HuH-7.5 (cell line): ENCODE measurements at places on chromosomes 12 and 14.
A peak's percentile ranks its signal among the peaks of the same experiment; 100 is the strongest.

DNA sequence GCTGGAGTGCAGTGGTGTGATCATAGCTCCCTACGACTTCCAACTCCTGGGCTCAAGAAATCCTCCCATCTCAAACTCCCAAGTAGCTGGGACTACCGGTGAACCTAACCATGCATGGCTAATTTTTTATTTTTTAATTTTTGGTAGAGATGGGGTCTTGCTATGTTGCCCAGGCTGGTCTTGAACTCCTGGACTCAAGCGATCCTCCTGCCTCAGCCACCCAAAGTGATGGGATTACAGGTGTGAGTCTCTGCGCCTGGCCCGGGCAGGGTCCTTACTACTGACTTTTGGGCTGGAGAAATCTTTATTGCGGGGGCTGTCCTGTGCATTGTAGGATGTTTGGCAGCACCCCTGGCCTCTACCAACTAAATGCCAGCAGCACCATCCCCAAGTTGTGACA lies 44.4 kb upstream of the MED13L start:
- DNase-seq = no peak

GRCh38 chr14:53772936-53773335 lies 183.7 kb downstream of the BMP4 start:
- no peak for DNase-seq

- peak; percentile 45 for DNase-seq
These were observed 40.6 kb downstream of the SPRING1 start for GRCh38 chr12:116697305-116697704.

DNA sequence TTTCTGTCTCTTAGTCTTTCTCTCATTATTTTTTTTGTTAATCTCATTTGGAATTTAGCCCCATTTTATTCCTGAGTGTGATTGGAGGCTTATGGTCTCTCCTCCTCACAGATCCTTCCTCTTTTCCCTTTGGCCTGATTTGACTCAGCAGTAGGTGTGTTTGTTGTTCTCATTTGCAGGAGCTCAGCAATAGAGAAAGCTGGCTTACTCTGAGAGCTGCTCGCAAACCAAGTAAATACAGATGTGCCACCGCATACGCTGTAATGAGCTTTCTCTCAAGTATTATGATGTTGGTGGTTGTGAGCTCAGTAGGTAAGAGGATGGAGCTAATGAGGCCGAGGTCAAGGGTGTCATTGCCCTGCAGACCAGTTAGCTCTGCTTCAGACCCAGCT lies 206.5 kb downstream of the ETV6 start:
- DNase-seq = no peak

GRCh38 chr12:116443821-116444589 lies 115.2 kb upstream of the MAP1LC3B2 start:
- no peak for DNase-seq

DNA sequence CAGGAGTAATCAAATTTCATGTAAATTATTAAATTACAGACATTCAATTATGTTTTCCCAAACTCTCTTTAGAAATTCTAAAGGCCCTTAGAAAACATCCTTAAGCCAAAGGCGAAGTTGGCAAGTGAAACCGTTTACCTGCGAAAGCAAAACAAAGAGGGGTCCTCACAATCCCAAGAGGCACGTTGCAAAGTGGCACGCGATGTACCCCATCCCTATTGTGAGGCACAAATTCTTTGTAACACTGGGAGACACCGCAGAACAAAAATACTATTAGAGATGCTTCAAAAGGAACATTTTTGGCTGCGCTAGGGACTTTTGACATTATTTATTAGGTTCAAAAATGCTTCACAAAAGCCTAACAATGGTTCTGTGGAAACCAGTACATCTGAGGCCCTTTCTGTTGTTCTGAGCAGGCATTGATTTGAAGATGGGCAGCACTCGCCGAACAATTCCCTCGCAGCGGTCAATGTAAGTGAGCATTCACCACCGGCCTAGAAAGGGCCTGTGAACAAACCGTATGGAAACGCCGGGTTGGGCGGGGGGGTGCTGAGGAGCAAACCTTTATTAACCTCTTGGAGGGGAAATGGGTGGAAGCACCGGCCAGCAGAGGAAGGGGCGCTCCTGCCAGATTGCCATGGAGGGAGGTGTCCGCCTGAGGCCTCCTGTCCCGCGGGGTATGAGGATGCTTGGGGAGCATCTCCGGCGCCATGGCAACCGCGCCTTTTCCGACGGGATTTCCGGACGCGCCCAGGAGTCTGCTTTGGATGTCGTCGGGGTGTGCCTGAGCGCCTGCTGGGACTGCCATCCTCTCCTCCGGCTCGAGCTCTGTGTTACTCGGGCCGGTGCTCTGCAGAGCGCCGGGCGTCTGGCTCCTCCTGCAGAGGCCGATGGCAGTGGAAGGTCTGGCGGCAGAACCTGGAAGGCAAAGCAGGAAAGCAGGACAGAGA lies 193.9 kb downstream of the C12orf42 start:
- no peak for DNase-seq

- DNase-seq = no peak
These were observed 287.6 kb upstream of the E2F7 start for GRCh38 chr12:77352946-77353345.

DNA sequence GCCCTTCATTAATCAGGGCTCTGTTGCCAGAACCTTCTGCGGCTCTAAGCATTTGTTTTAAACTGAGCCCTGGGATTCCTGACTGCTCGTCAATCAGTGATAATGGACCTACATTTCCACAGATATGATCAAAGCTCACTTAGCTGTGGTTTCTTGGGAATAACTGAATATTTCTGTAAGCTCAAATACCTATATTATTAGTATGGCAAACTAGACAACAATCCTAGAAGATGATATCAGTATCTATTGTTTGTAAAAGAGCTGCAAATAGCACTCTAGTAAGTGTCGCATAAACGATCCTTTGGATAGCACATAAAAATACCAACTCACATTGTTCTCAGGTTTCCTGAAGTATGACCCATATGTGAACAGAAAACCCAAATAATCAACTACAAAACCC lies 150.4 kb downstream of the PPM1H start:
- DNase-seq = no peak

- DNase-seq = no peak
These were observed 156.3 kb downstream of the DPF3 start for GRCh38 chr14:72737560-72737943.

GRCh38 chr14:105861985-105862465 lies 335.6 kb downstream of the TMEM121 start:
- DNase-seq = no peak

GRCh38 chr14:21496453-21496852 lies 14.7 kb downstream of the METTL3 start:
- no peak for DNase-seq

DNA sequence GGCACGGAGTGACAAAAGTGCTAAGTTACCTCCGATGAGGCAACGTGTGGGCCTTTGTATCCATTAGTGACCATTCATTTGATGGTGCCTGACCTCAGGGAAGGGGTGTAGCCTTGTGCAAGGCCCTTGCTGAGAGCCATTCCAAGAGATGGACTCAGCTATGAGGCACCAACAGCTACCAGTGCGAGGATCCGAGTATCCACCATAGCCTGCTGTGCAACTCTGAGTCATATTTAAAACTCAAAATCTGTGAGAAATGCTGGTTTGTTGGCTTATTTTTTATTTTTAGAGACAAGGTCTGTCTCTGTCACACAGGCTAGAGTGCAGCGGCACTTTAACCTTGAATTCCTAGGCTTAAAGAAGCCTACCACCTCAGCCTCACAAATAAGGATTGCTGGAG lies 25.1 kb upstream of the WNK1 start:
- no peak for DNase-seq

GRCh38 chr12:88630561-88630960 lies 50.3 kb upstream of the KITLG start:
- no peak for DNase-seq

GRCh38 chr12:27193854-27194544 lies 50.1 kb upstream of the STK38L start:
- no peak for DNase-seq

DNA sequence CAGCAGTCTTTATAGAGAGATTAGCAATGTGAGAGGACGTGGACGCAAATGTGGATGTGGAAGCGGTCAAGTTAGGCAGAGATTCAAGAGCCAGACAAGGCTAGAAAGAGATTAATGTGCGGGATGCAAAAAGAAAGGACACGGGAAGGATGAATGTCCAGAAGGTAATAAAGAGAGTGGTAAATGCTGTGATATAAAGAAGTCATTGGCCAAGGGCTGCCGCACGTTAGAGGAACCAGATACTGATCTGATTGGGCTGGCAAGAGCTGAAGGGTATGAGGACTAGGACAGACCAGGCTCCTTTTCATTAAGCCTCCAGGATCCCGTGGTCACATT lies 59.5 kb downstream of the DHRS2 start:
- no peak for DNase-seq

DNA sequence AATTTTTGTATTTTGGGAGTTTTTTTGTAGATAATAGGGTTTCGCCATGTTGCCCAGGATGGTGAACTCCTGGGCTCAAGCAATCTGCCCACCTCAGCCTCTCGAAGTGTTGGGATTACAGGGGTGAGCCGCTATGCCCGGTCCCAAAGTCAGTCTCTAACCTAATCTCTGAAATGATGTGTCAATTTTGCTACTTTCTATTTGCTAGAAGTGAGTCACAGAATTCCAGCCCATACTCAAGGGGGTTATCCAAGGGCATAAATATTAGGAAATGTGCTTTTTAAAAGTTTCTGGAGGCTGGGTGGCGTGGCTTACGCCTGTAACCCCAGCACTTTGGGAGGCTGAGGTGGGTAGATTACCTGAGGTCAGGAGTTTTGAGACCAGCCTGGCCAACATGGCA lies 40.5 kb downstream of the RESF1 start:
- DNase-seq = no peak
